ENCODE measurements at places on chromosomes 6 and 20. TPM values are rescaled to one million over a fixed set of nuclear protein-coding genes. Genes with fewer than 3 reads are reported as not detected.

GRCh38 chr20:16505894-16506293 lies 67.4 kb downstream of the KIF16B start:
- no peak overlapping the region for H3K4me3 ChIP-seq
- H3K4me1 ChIP-seq: no peaks in the 10 kb centered on the region
- no peaks in the 10 kb centered on the region for H3K27me3 ChIP-seq
- no peaks in the 10 kb centered on the region for H3K36me3 ChIP-seq
- DNase-seq: no peak

GRCh38 chr20:35269055-35269781 lies 8.7 kb downstream of the MMP24OS start:
- H3K27me3 ChIP-seq: no peaks in the 10 kb centered on the region
- H3K27ac ChIP-seq: peak overlapping the region; percentile 24
- H3K36me3 ChIP-seq: no peaks in the 10 kb centered on the region
- no peak overlapping the region for H3K4me3 ChIP-seq
- peaks cover 32% of the 10 kb centered on the region for H3K4me1 ChIP-seq
- peak; percentile 72 for DNase-seq

DNA sequence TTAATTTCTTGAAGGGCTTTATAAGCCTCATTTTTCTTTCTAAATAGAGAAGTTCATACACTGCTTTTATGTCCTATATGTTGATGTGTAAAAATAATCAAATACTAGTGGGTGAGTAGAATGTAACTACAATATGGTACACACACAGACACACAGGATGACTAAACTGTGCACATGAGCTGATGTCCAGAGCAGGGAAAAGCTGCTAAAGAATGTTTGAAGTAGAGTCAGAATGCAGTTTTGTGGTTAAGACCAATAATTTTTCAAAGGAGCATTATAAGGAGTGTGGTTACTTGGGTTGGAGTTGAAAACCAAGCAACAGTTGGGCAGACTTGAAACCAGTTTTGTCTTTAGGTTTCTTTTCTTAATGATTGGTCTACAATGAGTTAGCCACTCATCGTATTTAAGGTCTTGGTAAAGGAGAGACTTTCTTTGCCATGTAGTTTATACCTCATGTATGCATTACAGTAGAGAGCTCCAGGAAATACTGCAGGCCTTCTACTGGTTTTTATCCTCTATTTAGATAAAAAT lies 196.6 kb downstream of the ESR1 start:
- H3K4me1 ChIP-seq: no peaks in the 10 kb centered on the region
- no peak overlapping the region for H3K4me3 ChIP-seq
- H3K27ac ChIP-seq: no peak overlapping the region

DNA sequence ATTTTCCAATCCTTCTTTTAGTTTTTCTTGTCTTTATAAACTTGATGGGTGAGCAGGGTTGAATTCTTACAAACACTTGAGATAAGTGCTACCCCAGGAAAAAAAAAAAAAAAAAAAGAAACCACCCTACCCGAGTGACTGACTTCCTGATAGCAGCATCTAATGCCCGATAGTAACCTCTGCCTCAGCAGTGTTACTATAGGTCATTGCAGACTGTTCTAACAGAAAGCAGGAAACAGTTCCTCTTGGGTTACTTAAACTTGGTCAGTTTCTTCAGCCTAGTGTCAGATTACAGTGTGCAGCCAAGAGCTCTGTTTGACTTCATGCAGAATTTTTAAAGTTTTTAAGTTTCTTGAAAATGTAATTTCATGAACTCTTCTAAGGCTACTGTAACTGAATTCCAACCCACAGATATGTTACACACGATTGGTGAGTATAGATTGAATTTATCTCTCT lies 2.1 kb downstream of the MYLIP start:
- H3K4me1 ChIP-seq: peaks cover 47% of the 10 kb centered on the region
- peak overlapping the region; percentile 99 for H3K27ac ChIP-seq
- no peaks in the 10 kb centered on the region for H3K36me3 ChIP-seq
- peak; percentile 28 for DNase-seq
- H3K27me3 ChIP-seq: no peaks in the 10 kb centered on the region

- no peaks in the 10 kb centered on the region for H3K4me1 ChIP-seq
- no peaks in the 10 kb centered on the region for H3K36me3 ChIP-seq
- no peak overlapping the region for H3K4me3 ChIP-seq
- no peak overlapping the region for H3K27ac ChIP-seq
- no peak for DNase-seq
These were observed 35.1 kb downstream of the TIAM2 start for GRCh38 chr6:155030148-155030720.

SGK2 gene
- total RNA-seq: 14.3 TPM

ADGRG6 gene
- total RNA-seq: 7.5 TPM

FAM83C gene
- not detected for total RNA-seq
